ENCODE measurements at places on chromosomes 12 and 14. TPM values are rescaled to one million over a fixed set of nuclear protein-coding genes. Genes with fewer than 3 reads are reported as not detected.

CLEC2B gene
- total RNA-seq: not detected

INSM2 gene
- not detected for total RNA-seq

DNA sequence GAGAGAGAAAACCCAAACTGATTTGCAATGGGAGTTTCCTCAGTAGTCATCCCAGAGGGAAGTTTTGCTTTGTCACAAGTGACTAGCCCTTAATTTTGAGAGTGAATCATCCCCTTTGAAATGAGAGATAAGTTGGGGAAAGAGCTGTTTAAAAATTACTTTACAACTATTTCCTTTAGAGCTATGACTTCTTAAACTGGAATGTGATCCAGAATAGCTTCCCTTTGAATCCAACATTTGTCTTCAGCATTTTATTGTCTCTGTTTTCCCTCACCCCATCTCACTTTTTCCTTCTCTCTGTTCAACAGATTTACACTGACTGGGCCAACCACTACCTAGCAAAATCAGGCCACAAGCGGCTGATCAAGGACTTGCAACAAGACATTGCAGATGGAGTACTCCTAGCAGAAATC lies 109.3 kb downstream of the NAV3 start:
- H3K36me3 ChIP-seq: no peaks in the 10 kb centered on the region
- peaks cover 2% of the 10 kb centered on the region for H3K4me1 ChIP-seq
- no peaks in the 10 kb centered on the region for H3K27me3 ChIP-seq
- H3K4me3 ChIP-seq: no peak overlapping the region
- no peak overlapping the region for H3K27ac ChIP-seq

DNA sequence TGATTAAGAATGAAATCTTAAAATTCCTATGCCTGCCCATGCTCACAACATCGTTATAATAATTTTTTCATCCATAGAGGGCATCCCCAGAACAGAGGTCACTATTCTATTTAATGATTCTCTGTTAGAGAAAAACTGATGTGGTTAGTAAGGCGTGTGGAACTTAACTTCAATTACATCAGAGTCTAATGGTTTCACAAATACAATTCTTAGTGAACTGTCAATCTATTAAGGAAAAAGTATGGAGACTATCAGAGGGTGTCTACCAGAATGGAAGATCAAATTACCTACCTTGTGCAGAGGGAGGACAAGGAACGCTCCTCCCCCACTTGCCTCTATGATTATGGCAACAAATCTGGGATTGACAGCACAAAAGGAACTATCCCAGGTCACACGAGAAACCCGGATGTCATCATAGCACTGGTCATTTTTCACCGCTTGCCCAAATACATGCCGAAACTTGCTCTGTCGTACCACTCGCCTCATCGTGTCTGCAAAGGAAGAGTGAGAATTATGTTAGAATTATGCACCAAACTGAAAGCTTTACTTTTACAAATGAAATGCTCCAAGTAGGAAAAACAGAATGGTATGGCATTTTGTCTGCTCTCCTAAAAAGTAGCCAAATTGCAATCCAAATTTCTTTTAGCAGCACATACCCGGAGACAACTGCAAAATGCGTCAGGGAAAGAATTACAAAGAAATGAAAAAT lies 30.3 kb downstream of the CORO1C start:
- DNase-seq: no peak
- peaks cover 15% of the 10 kb centered on the region for H3K27me3 ChIP-seq
- peaks cover 89% of the 10 kb centered on the region for H3K4me1 ChIP-seq
- H3K4me3 ChIP-seq: peak overlapping the region; percentile 73

NID2 gene
- total RNA-seq: 80.8 TPM

DNA sequence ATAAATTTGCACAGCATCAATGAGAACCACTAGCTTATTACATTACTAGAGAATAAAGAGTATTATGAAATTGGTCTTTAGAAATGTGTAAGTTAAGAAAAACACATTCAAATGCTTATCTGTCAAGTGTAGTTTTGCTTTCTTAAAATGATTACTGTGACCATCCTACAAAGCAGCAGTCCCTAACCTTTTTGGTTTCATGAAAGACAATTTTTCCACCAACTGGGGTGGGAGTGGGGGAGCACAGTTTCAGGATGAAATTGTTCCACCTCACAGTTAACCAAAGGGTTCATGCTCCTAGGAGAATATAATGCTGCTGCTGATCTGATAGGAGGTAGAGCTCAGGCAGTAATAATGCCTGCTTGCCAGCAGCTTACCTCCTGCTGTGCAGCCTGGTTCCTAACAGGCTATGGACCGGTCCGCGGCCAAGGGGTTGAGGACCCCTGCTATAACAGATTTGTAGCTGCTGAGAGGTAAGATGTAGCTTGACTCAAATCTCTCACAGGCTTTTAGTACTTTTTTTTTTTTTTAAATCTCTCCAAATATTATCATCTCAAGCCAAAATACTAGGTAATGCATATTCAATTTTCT lies 45.4 kb downstream of the PPP4R3A start:
- H3K4me1 ChIP-seq: peaks cover 14% of the 10 kb centered on the region
- DNase-seq: no peak
- H3K36me3 ChIP-seq: peaks cover 35% of the 10 kb centered on the region
- no peak overlapping the region for H3K27ac ChIP-seq
- H3K4me3 ChIP-seq: no peak overlapping the region
- H3K27me3 ChIP-seq: no peaks in the 10 kb centered on the region

DNA sequence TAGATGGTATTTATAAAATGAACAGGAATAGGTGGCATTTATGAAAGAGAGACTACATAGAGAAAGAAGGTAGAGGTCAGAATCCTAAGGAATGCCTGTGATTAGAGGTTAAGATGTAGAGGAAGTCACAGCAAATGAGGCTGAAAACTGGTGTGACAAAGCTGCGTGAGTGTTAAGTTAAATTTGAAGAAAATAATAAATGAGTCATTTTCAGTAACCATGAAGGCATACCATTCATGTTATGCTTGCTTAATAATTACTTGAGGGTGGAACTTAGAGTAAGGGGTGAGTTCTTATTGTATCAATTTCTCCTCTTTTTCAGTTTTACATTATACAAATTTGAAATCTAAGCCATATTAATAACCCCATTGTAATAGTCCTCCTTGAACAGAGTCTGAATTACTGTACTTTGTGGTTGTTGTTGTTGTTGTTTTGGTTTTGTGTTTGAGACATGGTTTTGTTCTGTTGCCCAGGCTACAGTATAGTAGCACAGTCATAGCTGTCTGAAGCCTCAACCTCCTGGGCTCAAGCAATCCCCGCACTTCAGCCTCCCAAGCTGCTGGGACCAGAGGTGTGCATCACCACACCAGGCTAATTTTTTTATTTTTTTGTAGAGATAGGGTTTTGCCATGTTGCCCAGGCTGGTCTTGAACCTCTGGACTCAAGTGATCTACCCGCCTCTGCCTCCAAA lies 761.5 kb downstream of the GALC start:
- no peak for DNase-seq
- H3K36me3 ChIP-seq: peaks cover 7% of the 10 kb centered on the region
- peaks cover 3% of the 10 kb centered on the region for H3K4me1 ChIP-seq
- H3K4me3 ChIP-seq: no peak overlapping the region
- no peak overlapping the region for H3K27ac ChIP-seq
- peaks cover 1% of the 10 kb centered on the region for H3K27me3 ChIP-seq

SLC6A13 gene
- total RNA-seq: 0.90 TPM

DNA sequence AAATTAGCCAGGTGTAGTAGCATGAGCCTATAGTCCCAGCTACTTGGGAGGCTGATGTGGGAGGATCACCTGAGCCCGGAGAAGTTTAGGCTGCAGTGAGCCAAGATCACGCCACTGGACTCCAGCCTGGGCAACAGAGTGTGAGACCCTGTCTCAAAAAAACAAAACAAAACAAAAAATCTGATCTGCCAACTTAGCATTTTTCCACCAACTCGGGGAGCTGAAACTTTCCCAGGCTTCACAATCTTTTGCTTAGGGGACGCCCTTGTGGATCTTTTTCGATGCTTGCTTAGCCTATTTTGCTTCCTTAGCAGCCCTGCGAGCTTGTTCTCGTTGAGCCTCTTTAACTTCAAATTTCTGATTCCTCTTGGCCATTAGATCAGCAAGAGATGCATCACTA lies 13.8 kb downstream of the CCDC177 start:
- no peak for DNase-seq
- peaks cover 3% of the 10 kb centered on the region for H3K4me1 ChIP-seq
- no peak overlapping the region for H3K27ac ChIP-seq
- H3K36me3 ChIP-seq: no peaks in the 10 kb centered on the region
- no peaks in the 10 kb centered on the region for H3K27me3 ChIP-seq
- no peak overlapping the region for H3K4me3 ChIP-seq

VRTN gene
- total RNA-seq: 4.3 TPM
